Amygdala (tissue), 56 donors: ENCODE measurements at places on chromosomes 13 and 19.

- no peak for DNase-seq
Measured at GRCh38 chr13:80900561-80900960, 559.6 kb upstream of the SPRY2 start.

DNA sequence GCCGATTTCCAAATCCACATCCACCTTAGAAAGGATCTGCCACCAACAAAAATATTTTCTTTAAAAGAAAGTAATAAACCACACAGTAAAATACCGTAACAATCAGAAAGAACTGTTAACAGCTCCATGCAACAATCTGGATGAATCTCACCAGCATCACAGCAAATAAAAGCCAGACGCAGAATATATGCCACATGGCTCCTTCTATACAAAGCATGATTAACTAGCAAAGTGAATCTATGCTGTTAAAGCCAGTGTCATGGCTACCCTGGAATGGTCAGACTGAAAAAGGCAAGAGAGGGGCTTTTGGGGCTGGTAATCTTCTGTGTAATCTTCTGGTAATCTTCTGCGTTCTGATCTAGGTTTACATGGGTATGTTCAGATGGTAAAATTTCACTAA lies 81.3 kb downstream of the SACS start:
- no peak for DNase-seq

DNA sequence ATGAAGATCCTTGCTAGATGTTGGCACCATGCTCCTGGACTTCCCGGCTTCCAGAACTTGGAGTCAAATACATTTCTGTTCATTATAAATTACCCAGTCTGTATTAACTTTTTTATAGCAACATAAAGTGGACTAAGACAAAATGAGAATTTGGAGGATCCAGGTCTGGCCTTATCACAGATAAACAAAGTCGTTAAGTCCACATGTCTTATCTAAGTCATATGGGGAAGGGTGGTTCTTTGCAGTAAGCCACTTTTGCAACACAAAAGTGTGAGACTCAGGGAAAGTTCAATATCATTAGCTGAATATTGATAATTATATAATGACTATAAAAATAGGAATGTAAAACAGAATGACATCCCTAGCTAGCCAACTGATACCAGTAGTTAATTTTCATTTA lies 91.6 kb upstream of the SIAH3 start:
- no peak for DNase-seq

- DNase-seq, result no peak
Measured at GRCh38 chr13:28735481-28736029, 16.8 kb upstream of the SLC46A3 start.

GRCh38 chr13:68696907-68697306 lies 1410.7 kb upstream of the ATXN8OS start:
- DNase-seq, result no peak

DNA sequence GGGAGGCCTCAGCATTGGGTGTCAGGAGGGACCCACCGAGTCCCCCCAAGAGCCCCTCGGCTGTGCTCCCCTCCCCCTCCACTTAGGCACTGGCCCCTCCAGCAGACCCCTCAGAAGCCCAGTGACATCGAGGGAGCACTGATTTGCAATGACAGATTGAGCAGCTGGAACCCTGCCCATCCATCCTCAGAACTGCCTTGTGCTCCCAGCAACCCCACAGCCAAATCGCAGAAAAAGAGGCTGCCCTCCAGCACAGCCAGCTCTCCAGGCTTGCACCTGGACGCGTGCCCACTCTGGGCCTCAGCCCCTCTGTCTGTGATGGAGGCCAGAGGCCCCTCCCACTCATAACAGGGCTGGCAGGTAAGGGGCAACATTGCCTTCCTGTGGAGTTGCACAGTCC lies 123.2 kb upstream of the VSTM2B start:
- no peak for DNase-seq

DNA sequence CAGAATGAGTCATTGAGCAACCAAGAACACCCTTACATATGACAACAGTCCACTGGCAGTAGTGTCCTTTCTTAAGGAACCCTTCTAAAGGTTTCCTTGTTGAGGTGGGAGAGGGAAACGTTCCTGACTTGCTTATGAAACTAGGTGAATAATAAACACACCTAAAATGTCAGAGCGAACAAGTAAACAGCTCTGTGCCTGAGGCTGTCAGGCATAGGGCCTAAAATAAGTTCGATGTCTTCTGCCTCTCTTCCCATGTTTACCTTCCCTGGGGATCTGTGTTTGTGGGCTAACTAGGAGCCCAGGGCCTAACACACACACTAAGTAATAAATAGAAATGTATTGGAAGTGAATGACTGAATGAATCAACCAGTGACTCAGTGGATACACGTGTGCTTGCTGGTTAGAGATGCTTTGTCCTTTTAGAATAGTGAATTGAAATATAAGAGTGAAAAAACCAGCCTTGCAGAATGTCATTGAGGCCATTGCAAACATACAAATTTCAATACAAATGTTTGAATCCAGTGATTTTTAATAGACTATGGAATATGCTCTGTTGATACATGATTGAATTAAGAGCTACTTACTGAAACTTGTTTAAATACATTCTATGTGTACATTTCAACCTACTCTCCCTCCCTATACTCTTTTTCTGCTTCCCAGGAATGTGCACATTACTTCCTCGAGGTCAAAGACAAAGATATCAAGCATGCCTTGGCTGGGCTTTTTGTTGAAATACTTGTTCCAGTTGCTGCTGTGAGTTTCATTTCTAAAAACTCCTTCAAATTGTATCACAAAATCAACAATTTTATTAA lies 102.9 kb downstream of the FRY start:
- DNase-seq, result no peak

- no peak for DNase-seq
Measured at GRCh38 chr19:9673912-9674662, 813 bp downstream of the ZNF562 start.

GRCh38 chr19:5281588-5281987 lies 59.0 kb downstream of the PTPRS start:
- no peak for DNase-seq

DNA sequence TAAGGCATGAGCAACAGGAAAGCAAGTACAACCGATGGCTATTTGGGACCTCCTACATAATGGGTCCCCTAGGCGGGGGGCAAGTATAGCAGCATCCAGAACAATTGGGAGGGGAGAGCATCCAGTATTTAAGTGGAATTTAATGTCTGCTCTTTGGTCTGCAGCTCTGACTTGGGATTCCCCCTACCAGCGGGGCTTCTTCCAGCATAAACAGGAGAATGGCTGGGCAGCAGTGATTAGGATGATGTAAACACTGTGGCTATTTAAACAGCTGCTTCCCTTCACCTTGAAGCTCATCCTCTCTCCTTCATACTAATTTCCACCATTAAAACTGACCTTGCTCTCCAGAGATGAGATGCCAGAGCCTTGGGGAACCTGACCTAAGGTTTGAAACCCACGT lies 73.9 kb upstream of the OXGR1 start:
- DNase-seq, result no peak

DNA sequence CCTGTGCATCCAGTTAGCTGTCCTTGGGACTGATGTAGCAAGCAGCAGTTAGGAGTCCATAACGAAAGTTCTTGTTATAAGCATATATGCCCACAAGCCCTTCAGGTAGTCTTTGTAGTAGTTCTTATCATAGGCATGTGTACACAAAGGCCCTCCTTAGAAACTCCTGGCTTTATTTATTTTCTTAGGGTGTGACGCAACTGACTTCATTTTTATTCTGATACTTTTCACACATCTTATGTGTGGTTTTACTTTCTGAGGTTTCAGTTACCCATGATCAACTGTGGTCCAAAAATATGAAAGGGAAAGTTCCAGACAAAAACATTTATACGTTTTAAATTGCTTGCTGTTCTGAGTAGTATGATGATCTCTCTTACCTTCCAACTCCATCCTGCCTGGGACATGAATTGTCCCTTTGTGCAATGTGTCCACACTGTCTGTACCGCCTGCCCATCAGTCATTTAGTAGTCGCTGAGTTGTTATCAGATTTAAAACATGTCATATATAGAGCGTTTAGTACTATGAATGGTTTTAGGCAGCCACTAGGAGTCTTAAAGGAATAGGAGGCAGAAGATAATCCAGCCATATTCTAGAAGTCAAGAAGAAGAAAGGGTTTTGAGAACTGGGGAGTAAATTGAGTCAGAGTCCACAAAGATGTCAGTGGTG lies 19.4 kb downstream of the GPC5 start:
- DNase-seq, result no peak

DNA sequence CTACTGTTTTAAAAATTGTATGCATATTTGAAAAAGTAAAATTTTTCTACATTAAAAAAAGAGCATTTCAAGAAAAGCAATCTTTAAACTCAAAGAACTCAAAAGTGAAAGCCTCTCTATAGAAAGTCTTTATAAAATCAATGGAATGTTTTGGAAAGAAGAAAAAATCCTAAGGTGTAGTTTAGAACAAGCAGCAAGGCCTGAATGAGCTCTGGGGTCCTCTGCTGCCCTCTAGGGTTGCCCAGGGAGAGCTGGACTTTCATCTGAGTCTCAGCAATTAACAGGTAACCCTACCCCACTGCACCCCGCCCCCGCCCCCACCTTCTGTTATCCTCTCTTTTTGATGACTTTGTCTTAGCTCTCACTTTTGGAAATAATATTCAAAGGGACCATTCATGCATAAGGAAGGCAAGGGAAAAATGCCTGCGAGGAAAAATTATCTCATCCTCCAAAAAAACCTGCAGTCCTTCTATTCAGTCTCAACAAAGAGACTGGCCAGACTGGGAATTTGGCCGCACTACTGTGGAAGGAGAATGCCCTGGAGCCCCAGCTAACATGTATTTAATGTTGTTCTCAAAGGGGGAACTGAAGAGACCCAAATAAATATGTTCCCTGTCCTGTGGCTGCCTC lies 24.1 kb downstream of the SLC25A30 start:
- peak; percentile 17 for DNase-seq

GRCh38 chr19:51448411-51449016 lies 9.7 kb downstream of the SIGLEC8 start:
- no peak for DNase-seq

GRCh38 chr19:45643024-45643926 lies 4.1 kb upstream of the EML2 start:
- peak; percentile 76 for DNase-seq

DNA sequence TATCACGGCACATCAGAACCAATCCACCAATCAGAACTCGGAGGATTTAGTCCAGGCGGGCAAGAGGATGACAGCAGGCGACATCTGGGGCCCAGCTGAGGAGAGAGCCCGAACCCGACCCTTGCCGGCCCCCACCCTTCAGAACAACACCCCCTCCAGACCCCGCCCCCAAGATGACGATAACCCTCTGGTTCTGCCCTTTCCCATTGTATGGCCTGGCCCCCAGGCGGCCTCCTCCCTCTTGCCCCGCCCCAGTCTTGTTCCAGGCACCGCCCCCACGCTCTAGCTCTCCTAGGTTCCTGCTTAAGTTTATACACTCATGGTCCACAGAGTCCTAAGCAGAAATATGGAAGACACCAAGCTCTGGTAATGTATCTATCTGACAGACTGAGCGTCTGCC lies 2.8 kb upstream of the ZNF83 start:
- DNase-seq, result no peak

GRCh38 chr19:6750062-6750461 lies 10.6 kb downstream of the TRIP10 start:
- no peak for DNase-seq

DNA sequence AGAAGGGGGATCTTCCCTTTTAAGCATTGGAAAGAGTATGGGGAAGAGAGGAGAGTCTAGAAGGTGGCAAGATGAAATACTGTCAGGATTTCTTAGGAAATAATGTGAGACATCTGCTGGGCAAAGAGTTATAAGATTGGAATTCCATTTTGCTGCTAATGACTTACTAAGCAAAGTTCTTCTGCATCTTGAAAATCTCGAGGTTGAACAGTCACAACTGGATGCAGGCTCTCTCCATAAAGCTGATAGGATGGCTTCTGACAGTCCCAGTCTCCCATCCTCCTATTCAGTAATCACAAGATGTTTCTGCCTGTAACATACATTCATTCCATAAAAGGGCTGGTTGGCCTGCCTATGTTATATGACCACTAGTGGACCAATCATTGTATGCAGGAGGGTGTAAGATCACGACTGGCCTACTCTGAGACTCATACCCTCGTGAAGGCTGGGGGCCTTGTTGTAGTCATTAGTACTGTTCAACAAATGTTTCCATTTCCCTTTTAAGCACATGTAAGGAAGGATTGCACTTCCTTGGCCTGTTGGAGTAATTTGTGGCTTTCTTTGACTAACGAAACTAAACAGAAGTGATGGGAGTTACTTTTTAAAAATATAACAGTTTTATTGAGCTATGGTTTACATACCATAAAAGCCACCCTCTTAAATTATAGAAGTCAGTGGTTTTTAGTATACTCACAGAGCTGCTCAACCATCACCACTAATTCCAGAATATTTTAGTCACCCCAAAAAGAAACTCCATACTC lies 45.0 kb upstream of the TDRD3 start:
- no peak for DNase-seq

- DNase-seq, result no peak
Measured at GRCh38 chr19:40512473-40513344, 45.9 kb downstream of the SPTBN4 start.

DNA sequence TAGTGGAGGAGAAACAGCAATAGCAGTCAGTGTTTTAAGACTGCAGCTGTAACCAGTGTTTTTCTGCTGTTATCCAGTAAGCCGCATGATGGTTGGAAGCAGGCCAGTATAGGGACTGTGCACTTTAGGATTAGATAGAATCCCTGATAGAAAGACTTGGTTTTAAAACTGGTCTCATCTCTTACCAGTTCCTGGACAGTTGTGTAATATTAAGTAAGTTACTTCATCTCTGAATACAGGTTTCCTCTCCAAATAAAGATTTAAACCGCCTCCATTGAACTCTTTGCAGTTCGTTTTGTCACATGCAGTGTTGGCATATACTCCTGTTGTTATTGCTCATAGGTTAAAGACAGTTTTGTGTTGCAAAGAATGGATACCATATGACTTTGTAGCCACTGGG lies 25.6 kb downstream of the URI1 start:
- DNase-seq, result no peak
